ENCODE measurements at places on chromosomes 2 and 18. TPM values are rescaled to one million over a fixed set of nuclear protein-coding genes. Genes with fewer than 3 reads are reported as not detected.

DNA sequence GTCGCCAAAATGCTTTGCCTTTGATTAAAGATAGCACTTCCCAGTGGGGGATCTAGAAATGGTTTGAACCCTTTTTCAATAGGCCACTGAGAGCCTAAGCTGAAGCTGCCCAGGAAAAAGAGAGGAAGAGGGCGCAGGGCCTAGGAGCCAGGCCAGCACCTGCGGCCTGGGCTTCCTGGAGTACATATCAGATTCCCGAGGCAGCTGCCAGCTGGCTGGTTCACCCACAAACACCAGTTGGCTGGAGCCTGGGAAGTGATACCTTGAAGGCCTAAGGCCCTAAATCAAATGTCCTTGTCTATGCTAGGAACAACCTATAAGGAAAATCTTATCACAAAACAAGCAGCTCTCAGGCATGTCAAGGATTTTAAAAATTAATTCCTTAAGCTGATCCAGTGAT, 37.1 kb downstream of the ANKRD44 start:
- DNase-seq = no peak

- DNase-seq = no peak
These were observed 136.9 kb upstream of the CAB39 start for GRCh38 chr2:230575642-230576324.

Gene EMILIN1
- total RNA-seq = 5.1 TPM

DNA sequence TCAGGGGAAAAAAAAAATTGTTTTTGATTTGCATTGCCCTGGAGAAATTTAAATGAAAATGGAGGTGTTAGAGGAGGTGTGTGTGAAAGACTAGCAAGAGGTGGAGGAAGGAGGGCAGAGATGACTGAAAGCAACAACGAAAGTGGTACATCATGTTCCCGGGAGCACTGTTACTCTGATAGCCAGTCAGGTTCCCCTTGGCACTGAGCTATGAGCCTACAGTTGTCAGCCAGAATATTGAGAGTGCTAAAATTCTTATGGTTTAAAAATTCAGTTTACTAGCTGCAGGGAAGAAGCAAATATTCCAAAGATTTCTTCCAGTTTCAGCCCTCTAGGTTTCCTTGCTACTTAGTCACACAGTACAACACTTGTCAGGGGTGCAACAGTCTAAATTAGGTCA, 366.7 kb upstream of the DLGAP1 start:
- no peak for DNase-seq

DNA sequence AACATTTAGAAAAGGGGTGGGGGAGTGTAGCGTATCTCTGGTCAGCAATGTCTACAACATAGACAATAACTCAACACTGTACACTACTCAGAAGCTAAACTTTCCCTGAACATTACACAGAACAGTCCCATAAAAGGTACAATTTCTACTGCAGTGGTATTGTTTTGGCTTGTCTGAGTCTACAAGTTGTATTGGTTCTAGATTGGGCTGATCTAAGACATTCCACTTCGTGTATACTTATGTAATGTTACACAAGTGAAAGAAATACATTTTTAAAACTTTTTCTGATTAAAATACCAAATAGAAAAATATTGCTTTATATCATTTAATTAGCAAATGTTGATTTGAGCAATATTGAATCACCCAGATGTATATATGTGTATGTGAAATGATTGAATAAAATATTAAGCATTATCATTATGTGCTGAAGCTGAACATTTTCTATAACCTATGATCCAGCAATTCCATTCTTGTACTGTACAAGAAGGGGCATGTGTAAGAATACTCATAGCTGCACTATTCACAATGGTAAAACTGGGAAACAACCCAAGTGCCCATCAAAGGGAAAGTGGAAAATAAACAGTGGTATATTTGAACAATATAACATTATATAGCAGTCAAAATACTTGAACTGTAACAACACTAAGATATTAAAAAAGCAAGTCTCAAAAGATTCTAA, 52.4 kb downstream of the VSNL1 start:
- DNase-seq = no peak

DNA sequence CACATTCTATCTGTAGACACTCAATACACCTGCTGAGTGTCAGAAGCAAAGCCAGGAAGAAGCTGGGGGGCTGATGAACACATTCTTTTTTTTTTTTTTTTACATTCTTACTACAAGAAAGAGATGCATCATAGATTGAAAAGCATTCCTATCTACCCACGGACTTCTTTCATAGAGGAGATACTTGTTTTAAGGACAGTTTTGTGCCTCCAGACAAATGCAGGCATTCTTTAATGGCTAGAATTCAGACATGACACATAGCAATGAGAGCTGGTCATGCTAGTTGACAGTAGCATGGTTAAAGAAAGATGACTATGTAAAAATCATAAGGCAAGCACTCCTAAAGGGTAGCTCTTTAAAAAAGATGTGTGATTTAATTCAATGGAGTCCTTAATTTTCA, 110.2 kb downstream of the EPHA4 start:
- no peak for DNase-seq

- no peak for DNase-seq
These were observed 40.3 kb downstream of the PRKD3 start for GRCh38 chr2:37284381-37284780.

- no peak for DNase-seq
These were observed 18.4 kb downstream of the FN1 start for GRCh38 chr2:215417400-215417951.

DNA sequence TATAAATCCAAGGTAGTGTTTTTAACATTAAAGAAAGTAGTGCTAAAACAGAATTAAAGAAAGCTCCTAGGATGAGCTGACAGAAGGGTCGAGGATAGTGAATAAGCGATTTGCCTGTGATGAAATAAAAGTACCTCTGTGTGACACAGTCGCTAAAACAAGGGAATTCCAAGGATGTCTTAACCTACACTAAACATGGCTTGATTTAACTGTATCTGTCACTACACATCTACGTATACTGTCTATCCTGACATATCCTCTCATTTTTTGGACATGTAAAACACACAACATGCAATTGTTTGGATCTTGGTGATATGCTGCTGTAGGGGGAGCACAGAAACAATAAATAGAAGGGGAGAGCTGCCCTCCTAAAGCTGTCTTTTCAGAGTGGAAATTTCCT, 580.8 kb upstream of the SLC8A1 start:
- no peak for DNase-seq

GRCh38 chr2:241584436-241584835, 25.9 kb downstream of the BOK start:
- DNase-seq = no peak

DNA sequence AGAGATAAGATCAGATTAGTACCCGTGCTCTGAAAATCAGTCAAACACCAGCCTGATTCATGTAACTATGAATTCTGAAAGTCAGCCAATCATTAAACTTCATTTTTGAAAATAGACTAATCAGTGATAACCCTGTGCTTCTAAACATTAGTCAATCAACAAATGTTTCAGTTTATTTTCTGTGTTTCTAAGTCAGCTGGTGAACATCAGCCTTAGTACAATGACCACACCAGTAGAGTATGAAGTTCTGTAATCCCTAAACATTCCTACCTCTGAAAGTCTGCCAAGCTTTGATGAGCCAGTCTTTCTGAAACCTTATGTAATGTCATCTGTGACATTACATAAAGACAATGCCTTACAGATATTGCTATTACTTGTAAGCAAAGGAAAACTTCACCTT, 807.4 kb upstream of the CRIM1 start:
- no peak for DNase-seq

DNA sequence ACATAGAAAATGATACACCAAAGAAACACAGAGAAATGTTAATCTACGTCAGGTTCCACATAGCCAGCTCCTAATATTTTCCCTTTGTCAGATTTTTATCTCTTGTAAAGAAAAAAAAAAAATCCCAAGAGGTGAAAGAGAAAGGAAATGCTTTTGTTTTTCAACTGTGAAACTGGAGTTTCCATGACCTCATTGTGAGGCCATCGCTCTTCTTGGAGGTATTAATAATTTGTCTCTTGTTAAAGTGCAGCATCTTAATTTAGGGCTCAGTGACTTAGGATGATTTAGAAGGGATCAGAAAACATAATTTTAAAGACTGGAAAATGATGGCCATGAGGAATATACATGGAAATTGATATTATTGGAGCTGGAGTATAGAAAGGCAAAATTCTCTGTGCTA, 21.7 kb downstream of the ARHGAP28 start:
- DNase-seq = no peak

DNA sequence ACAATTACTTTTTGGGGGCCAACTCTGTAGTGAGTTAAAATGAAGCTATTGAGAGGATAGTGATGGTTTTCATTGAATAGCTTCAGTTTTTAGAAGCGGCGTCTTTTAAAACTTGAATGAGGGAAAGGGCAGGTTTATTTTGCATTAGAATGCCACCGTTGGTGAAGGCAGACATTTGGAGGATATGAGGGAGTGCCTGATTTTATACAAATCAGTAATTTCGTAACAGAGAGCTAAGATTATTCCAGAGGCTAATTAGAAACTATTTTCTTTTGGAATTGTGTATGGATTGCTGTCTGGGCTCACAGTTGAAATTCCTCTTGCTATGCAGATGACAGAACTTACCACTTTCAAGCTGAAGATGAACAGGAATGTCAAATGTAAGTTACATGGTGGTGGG, 67.6 kb downstream of the ITGB1BP1 start:
- no peak for DNase-seq

DNA sequence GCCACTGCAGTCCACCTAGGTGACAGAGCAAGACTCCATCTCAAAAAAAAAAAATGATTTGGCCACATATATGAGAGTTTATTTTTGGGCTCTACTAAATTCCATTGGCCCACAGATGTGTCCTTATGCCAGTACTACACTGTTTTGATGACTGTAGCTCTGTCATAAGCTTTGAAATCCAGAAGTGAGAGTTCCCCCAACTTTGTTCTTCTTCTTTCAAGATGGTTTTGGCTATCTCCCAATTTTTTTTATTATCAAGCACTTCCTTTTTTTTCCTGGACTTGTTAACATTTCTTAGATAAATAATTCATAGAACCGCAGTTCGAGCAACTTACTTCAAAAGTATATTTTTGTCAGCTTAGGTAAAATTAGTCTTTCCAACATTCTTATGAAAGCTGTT, 96.9 kb downstream of the TSHZ1 start:
- no peak for DNase-seq

- DNase-seq = no peak
These were observed 22.9 kb downstream of the DOK1 start for GRCh38 chr2:74577448-74577847.

Gene IAH1
- 45.6 TPM for total RNA-seq

Data from neural progenitor cell (in vitro differentiated cells).